SK-N-SH (cell line): ENCODE measurements at places on chromosomes 4 and X. TPM values are rescaled to one million over a fixed set of nuclear protein-coding genes. Genes with fewer than 3 reads are reported as not detected.

GRCh38 chr4:1338752-1339414 lies 8.1 kb upstream of the UVSSA start:
- no peaks in the 10 kb centered on the region for H3K4me1 ChIP-seq
- peaks cover 58% of the 10 kb centered on the region; the same call in 1 of the 2 replicates for H3K36me3 ChIP-seq
- H3K4me3 ChIP-seq = no peak overlapping the region
- no peak overlapping the region for H3K27ac ChIP-seq
- no peaks in the 10 kb centered on the region for H3K27me3 ChIP-seq

GRCh38 chrX:82362550-82362949 lies 1145.5 kb upstream of the POU3F4 start:
- H3K36me3 ChIP-seq = no peaks in the 10 kb centered on the region
- DNase-seq = no peak
- H3K4me3 ChIP-seq = no peak overlapping the region
- no peak overlapping the region for H3K27ac ChIP-seq
- H3K4me1 ChIP-seq = no peaks in the 10 kb centered on the region

- no peaks in the 10 kb centered on the region for H3K36me3 ChIP-seq
- H3K27me3 ChIP-seq = no peaks in the 10 kb centered on the region
- H3K4me3 ChIP-seq = no peak overlapping the region
- no peak for DNase-seq
Observed at GRCh38 chr4:100962698-100963097, 384.6 kb downstream of the PPP3CA start.

The C4orf51 gene
- polyA plus RNA-seq = not detected in 2 replicates

GRCh38 chr4:35175487-35175886 lies 1068.8 kb downstream of the ARAP2 start:
- no peak for DNase-seq
- H3K27ac ChIP-seq = no peak overlapping the region
- H3K4me3 ChIP-seq = no peak overlapping the region
- no peaks in the 10 kb centered on the region for H3K36me3 ChIP-seq
